GM12878 (cell line): ENCODE measurements at places on chromosomes 1 and 21.
A peak's percentile ranks its signal among the peaks of the same experiment; 100 is the strongest.

GRCh38 chr1:220529521-220530020 is 1.6 kb downstream of the MARK1 start:
- no peak for DNase-seq

- DNase-seq, result no peak
Measured at GRCh38 chr21:16357994-16358393, 628.2 kb downstream of the USP25 start.

DNA sequence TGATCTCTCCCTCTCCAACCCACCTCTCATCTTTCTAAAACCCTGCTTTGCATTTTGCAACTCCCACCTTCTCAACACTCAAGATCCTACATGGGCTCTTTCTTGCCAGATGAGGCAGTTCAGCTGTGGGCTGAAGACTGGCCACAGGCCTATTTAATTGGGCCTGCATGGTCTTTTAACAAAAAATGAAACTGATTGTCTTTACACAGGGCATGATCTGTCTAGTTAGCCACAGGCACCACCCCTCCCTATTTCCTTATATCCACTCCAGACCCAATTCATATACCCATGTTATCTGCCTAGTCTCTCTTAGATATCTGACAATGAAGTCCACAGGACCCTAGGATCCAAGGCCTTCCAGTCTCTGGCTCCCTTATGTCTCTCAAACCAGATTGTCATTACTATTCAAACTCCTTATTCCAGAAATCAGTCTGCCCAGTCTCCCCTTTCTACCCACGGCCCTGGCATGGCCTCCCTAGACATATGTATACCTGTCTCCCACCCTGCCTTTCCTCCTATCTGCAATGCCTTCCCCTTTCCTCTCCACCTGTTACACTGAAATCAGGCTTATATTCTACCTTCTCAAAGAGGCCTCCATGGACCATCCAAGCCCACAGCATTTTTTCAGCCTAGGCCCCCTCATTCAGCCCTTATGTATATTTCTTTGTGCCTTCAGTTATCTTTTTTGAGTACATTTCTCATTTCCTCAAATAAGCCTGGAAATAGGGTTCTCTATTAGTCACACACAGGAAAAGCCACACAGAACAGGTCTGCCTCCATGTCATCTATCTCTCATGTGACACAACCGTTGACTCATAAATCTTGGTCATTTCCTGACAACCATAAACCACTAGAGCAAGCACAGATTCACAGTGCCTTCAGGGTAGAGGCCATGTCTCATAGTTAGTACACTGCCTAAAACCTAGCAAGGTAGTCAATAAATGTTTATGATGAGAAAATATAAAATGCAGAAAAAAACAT is 39.0 kb downstream of the LPAR3 start:
- DNase-seq, result peak; percentile 74

- no peak for DNase-seq
Measured at GRCh38 chr1:32414186-32414886, 20.1 kb upstream of the BSDC1 start.

DNA sequence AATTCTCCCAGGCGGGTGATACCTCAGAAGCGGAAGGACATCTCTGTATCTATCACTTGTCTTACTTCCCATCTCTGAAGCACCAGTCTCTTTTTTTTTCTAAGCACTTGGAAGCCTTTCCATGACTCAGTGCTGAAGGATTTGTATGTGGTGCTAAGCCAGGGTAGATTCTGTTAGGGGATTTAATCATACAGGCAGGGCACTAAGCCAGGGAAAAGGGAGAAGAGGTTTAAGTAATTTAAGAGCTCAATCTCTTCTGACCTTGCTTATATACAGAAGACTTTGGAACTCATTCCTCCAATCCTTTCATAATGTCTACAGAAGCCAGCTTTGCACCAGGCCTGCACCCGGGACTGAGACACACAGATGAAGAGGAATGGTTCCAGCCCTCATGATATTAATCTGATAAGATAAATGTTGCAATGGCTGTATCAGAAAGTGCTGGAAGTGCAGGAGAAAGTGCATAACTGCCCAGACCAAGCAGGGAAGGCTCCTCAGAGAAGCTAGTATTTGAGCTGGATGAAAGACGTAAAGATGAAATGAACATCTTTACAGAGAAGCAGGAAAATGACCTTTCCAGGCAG is 11.0 kb downstream of the FAM163A start:
- DNase-seq, result no peak

GRCh38 chr1:12477936-12478611 is 139.9 kb downstream of the DHRS3 start:
- no peak for DNase-seq

DNA sequence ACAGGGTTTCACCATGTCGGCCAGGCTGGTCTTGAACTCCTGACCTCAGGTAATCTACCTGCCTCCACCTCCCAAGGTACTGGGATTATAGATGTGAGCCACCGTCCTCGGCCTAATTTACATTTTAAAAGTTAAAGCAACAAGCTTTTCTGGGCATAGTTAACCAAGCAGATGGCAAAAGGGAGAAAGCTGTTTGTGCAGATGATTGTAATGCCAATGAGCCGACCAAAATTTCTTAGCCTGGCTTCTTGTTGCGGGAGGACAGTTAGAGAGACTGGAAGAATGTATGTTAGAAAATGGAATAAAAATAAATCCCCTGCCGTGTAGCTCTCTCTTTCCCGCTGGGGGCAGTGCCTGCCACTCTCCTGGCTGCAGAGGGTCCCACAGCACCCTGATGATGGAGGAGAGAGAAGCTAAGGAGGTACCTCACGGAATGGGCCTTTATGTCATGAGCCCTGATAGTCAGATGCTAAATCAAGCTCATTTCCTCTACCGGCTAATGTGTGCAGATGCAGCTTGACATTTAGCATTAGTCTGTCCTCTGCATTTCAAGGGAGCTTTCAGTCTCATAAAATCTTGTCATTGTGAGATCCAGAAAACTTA is 87.2 kb downstream of the HHAT start:
- DNase-seq, result no peak

DNA sequence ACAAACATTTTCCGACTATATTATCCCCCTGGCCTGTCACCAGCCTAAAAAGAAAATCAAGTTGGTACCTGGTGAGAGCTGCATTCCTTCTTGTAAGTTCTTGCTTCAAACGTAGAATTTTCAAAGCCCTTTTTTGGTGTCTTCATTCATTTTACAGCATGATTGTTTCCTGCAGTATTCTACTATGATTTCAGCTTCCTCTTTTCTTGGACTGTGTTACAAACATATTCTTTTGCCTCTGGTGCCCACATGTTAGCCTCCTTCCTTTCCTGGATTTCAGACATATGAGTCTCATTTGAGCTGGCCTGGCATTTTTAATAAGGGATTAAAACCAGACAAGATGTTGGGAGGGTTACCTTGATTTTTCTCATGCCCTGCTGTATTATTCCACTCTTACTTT is 142.5 kb downstream of the PIGK start:
- DNase-seq, result no peak

DNA sequence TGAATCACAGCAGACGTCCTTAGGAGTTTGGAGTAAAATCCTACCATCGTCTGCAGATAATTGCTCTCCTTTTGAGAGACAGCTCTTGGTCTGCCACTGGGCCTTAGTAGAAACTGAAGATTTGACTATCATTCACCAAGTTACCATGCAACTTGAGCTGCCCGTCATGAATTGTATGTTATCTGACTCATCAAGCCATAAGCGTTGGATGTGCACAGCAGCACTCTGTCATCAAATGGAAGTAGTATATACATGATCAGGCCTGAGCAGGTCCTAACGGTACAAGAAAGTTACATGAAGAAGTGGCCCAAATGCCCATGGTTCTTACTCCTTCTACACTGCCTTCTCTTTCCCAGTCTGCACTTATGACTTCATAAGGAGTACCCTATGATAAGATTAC is 317.8 kb downstream of the GPATCH2 start:
- no peak for DNase-seq

DNA sequence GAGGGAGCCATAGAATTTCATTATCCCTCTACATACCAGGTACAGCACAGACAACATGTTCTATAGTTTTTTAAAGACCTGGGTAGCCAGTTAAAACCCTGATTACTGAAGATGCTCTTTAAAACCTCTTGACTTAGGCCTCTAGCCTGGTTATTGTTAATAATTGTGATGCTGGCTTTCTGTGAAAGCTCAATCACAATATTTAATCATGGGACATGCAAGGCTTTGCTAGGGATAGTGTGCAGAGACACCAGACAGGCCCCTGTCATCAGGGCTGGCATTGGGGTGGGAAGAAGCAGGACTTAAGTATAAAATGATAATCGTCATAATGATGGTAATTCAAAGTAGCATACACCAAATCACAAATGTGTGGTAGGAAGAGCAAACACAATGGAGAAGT is 274.4 kb downstream of the PTBP2 start:
- no peak for DNase-seq

GRCh38 chr1:93603601-93604000 is 78.0 kb downstream of the BCAR3 start:
- DNase-seq, result no peak

GRCh38 chr1:107750364-107750959 is 214.5 kb downstream of the VAV3 start:
- peak; percentile 19 for DNase-seq

DNA sequence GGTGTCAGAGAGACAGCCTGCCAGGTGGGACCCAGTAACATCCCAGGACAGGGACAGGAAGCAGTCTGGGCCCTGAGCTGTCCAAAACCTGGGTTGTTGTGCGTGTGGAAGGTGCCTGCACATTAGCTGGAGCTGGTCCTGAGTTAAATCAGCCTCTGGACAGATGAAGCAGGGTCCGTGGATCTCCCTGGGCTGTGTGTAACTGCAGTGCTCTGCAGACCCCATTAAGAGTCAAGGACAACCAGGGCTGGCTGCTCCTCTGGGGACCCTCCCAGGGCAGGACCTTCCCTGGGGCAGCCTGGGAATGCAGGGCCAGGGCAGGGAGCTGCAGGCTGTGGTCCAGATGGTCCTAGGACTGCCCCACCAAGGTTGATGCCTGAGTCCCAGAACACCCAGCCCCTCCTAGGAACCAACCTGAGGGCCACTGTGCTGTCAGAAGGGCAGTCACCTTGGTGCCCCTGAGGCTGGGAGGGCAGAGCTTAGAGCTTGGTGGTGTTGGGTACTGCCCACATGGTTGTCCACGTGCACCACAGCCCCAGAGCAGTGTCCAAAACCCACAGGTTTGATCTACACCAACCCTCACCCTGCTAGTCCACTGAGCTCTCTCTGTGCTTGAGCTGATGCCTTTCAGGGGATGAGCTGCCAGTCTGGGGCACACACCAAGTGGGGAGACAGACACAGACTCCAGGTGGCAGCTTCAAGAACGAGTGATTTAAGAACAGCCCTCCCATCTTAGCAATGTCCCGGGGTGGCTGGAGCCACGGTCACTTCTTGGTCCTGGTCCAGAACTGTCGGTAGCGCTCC is 2.9 kb downstream of the MRPL55 start:
- DNase-seq, result no peak

GRCh38 chr1:239606850-239607400 is 220.6 kb downstream of the CHRM3 start:
- no peak for DNase-seq
